ENCODE measurements at places on chromosomes 16 and 17.
A peak's percentile ranks its signal among the peaks of the same experiment; 100 is the strongest.

DNA sequence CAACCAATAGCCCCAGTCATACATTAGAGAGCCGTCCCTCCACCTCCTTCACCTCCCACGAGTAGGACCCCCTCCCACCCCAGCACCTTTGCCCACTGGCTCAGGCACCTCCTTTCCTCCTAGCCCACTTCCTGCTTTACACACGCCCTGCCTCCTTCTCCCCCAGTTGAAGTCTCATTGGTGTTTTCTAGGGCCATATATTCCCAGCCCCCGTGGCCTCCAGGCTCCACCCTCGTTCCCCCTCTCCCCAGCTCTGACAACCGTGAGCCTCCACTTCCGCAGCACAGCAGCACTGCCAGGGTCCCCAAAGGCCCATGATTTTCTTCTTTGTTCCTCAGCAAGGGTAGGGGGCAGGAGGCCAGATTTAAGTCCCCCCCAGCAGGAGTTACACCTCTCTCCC lies 340.3 kb upstream of the TNRC6C start:
- no peak for DNase-seq

DNA sequence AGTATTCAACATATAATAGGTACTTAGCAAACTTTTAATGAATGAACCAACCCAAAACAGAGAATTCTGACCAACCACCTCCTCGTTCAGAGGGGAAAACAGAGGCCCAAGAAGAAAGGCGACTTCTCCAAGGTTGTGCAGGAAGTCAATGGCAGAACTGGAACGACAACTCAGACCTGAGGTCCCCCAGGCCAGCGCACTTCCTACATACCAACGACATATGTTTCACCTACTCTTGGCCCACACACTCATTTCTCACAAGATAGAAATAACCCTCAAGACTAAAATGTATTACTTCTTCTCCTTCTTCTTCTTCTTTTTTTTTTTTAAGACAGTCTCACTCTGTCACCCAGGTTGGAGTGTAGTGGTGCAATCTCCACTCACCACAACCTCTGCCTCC lies 14.4 kb downstream of the CHCT1 start:
- DNase-seq = no peak

DNA sequence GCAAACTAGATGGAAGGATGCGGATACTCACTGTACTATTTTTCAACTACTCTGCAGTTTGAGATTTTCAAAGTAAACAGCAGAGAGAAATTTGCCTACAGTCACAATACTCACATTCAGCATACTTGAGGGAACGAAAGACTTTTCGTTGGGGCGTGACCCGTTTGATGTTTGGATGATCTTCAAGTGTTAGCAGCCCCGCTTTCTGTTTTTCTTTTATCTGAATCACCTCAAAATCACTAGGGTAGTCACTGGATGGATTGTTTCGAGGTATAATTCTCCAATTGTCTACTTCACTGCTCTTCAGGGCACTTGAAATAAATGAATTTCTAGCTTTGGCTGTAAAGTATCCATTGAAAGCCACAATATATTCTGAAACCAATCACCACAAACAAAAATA lies 17.8 kb downstream of the MBTPS1 start:
- DNase-seq = no peak

GRCh38 chr16:78633551-78633950 lies 534.1 kb downstream of the WWOX start:
- DNase-seq = no peak

DNA sequence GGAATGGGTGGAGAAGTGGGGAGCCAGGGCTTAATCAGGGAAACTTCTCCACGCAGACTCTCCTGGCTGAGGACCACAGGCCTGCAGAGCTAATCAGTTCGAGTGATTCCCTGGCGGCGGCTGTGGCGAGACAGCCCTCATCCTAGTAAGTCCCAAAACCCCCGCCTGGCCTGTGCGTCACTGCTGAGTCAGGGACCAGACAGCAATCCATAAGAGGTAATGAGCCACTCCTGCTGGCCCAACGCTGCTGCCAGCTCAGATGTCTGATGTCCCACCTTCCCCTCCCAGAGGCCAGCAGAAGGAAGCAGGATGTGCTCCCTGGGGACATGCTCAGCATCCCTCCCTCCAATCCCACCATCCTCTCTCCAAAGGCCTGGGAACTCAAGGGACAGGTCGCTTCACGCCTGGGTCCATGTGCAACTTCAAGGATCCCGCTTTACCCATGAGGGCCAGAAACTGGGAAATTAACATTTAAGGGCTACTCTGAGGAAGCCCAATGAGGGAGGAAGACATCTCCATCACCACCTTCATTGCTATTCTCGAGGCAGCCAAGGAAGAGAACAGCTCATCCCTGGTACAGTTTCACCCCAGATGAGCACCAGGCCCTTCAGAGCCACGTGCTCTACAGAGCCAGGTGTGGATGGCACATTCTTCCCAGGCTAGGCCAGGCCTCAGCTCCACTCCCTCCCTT lies 7.9 kb downstream of the ACLY start:
- peak; percentile 97 for DNase-seq

GRCh38 chr17:82502207-82502606 lies 17.3 kb upstream of the FOXK2 start:
- no peak for DNase-seq

DNA sequence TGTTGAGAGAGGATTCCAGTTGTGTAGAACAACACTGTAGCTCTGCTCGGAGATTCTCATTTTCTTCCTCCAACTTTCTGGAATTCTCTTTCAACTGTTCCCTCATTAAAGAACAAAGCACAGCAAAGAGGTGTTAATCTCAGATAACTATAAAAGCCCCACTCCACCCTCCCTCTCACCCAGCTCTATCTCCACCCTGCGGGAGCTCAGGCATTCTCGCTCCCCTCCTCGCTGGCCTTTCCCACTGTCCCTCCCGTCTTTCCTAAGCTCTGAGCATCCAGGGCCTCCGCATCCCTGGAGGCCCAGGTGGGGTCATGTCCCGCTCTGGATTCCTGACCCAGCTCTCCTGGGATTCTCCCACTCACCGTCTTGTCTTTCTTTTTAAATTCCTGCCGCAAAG lies 35.1 kb downstream of the DHX38 start:
- no peak for DNase-seq

GRCh38 chr17:31414550-31414918 lies 23.1 kb downstream of the RAB11FIP4 start:
- DNase-seq = no peak

DNA sequence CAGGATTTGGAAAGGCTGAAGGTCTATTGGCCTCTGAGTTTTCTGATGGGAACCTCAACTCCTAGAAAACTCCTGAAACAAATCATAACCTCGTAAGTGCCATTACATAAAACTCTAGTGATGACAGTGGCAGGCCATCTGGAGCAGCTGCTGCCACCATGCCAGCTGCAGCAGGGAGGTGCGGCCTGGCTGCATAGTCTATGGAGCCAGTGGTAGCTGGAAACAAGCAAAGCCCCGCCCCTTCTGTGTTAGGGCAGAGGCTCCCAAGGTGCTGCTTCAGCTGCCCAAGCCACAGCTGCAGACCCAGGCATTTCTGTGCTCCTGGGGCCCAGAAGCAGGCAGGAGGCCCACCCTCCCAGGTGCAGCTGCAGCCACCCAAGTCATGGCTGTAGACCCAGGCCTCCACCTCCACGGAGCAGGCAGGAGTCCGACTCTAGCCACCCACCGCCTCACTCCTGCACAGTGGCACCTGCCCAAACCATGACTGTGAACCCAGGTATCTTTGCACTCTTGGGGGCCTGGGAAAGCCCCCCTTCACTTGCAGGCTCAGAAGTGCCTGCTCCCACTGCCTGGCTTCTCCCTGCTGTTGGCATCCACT lies 254.1 kb upstream of the KCNJ16 start:
- DNase-seq = no peak

- no peak for DNase-seq
Observed at GRCh38 chr16:10536814-10537389, 43.5 kb downstream of the EMP2 start.

DNA sequence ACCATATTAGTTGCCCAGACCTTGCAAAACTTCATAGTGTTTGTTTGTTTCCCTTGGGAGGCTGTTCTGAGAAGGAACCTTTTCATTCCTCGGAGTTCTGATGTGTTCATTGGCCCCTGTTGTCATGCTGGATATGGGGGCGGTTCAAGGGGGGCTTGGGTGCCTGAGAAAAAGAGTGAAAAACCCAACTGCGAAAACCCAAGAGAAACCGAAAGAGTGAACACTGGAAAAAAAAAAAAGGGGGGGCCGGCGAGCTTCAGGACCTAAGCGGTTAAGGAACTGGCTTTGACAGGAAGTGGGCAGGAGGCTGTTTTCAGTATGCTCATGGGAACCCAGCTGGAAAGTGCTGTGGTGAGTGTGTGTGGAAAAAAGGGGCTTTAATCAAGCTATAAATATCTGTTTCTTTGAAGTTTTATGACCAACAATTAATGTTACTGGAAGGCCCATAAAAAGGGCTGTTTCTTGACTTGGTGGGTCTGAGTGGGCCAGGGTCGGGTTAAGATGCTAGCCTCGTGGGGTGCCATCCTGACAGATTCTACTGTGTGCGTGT lies 510.7 kb downstream of the MAF start:
- no peak for DNase-seq

- no peak for DNase-seq
Observed at GRCh38 chr17:75773808-75774470, 8.9 kb upstream of the GALK1 start.

DNA sequence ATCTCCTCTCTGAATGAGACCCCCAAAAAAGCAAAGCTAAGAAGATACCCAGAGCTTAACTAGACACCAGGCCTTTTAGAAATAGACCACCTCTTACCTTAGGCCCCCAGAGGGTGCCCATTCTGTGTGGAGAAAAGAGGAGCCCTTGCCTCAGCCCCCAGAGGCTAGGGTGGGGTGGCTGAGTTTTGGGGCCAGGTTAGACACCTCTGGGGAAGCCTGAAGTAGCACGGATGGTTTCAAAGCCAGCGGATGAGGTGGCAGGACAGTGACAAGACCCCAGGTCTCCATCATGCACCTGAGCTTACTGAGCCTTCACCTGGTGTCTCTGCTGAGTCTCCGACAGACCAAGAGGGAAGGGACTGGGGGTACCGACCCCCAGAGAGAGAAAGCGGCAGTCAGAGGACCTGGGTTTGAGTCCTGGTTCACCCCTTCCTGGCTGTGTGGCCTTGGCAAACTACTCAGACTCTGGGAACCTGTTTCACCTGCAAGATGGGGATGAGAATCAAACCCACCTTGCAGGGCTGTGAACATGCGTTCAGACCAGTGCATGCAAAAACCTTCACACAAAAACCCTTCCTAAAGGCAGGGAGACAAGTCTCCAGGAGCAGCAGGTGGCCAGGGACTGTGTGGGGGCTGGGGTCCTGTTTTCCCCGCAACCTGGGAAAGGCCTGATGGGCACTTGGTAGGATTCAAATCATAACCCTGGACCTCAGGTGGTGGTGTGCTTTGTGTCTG lies 7.7 kb downstream of the SCGB1C2 start:
- no peak for DNase-seq

DNA sequence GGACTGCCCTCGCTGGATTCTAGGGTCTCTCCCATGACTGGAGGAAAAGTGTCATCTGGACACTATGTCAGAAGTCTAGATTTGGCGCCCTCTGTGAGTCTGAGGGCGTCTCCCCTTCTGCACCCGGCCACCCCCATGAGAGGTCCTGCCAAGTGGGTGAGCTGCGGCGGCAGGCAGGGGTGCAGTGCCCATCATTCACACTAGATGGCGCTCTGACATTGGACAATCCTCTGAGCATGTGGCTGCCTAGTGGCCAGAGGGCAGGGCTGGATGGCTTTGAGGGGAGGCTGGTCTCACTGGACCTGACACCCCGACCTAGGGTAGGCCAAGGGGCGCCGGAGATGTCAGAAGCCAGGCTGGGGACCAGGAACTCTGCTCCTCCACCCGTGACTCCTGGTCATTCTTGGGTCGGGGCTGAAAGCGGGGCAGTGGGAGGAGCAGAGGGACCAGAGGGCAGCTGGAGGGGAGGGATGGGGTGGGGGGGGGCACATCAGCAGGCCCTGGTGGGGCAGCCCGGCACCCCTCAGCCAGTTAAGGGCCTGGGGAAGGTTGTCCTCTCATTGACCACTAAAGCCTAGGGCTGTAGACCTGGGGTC lies 28.0 kb downstream of the MRM1 start:
- peak; percentile 53 for DNase-seq

- DNase-seq = no peak
Observed at GRCh38 chr17:40511667-40512220, 10.3 kb upstream of the TNS4 start.

GRCh38 chr17:51653878-51654277 lies 393.5 kb downstream of the UTP18 start:
- DNase-seq = no peak
